DMS153 (cell line): ENCODE measurements at places on chromosomes 5 and 9.
A peak's percentile ranks its signal among the peaks of the same experiment; 100 is the strongest.

DNA sequence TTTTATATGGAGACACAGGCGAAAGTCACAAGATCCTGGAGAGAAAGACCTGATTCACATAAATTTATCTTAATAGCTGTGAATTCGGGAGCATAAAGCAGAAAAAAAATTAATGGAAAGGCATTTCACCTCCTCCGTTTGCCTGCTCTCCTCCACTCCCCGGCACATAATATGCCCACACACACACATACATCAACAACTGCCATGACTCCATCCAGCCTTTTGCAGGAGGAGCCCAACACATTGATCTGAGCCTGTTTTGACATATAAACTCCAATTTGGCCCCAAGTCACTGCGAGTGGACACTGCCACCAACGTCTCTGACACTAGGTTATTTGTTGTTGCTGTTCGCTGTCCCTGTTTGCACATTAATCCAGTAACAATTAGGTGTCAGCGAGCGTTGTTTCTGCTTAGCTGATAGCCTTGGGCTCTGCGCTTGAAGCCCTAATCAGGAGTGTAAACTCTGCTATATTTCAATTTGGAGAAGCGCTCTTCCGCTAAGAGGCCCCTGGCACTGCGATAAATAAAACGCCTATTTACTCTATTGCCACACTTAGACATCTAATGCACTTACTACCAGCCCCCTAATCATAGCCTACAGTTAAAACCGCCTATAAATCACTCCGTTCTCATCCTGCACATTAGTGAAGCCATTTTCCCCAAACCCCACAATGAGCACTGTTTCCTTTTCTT lies 195.8 kb upstream of the TBCA start:
- DNase-seq: peak; percentile 73

DNA sequence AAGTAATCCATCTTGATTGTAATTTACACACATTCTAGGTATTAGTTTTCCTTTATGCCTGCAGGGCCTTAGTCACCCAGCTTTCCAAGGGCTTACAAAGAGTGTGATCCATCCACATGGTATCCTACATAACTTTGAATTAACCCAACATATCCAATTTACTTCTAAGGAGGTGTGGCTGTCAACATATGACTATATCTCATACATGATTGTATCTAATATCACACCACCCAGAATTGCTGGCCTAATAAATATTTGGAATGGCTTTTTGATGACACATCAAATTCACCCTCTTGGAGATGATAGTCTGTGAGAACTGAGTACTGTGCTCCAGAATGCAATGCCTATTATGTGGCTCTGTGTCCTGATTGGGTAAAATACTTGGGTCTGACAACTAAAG lies 363.3 kb upstream of the GRIN3A start:
- no peak for DNase-seq

GRCh38 chr5:165928971-165929370 lies 2362.5 kb upstream of the WWC1 start:
- DNase-seq: no peak

GRCh38 chr5:36691226-36691625 lies 84.8 kb downstream of the SLC1A3 start:
- no peak for DNase-seq

DNA sequence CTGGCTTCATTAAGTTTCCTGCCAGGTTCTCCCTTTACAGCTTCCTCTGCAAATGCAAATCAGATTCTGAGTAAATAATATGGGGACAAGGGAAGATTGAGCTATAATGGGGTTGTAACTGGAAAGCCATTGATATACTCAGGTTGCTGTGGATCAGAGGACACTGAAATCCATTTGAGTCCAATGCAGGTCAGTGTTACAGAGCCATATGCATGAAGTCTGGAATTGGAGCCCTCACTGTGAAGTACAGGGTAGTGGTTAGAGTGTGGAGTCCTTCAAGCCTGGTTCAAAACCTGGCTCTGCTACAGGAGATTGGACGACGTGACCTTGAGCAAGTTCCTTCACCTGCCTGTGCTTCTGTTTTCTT lies 48.7 kb downstream of the TIMD4 start:
- DNase-seq: no peak

DNA sequence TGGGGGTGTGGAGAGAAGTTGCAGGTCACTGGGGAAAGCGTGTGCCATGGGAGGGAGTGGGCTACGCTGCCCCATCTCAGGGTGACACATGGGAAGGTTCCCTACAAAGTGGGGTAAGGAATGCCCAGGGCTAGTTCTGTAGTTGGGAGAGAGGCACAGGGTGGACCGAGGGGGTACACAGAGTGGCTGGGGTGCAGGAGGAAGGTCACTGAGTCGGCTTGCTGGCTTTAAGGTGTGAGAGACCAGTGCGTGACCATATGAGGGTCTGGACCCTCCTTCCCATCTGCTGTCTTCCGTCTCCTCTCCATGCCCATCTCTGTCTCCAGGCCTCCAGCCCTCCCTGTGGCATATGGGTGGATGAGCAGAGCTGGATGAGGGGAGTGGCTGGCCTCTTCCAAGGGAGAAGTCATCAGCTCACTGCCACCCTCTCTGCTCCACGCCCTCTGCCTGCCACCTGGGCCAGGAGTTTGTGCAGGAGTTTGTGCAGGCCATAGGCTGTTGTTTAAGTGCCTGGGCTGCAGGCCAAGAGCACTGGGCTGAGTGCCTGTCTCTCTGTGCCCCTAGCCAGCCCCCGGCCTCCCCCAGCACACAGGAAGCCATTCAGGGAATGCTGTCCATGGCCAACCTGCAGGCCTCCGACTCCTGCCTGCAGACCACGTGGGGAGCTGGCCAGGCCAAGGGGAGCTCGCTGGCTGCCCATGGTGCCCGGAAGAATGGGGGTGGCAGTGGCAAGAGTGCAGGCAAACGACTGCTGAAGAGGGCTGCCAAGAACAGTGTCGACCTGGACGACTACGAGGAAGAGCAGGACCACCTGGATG lies 96.8 kb downstream of the PHF2 start:
- DNase-seq: peak; percentile 31

DNA sequence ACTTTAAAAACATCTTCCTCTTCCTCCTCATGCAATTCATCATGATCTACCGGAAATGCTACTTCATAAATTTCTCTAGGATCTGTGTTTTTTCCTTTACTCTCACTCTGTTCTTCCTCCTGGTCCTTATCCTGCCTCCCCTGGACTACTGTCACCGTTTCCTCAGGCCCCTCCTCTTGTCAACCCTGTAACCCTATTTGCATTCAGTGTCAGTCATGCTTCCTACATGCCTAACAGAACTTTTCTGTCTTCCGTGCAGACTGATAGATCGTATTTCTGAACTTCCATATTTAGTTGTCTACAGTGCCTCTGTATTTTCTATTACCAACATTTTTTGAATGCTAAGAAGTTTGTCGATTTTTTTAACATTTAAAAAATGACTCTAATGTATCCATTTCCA lies 27.3 kb downstream of the HTR4 start:
- no peak for DNase-seq

- DNase-seq: no peak
These were observed 17.9 kb downstream of the FER start for GRCh38 chr5:108765647-108766046.

DNA sequence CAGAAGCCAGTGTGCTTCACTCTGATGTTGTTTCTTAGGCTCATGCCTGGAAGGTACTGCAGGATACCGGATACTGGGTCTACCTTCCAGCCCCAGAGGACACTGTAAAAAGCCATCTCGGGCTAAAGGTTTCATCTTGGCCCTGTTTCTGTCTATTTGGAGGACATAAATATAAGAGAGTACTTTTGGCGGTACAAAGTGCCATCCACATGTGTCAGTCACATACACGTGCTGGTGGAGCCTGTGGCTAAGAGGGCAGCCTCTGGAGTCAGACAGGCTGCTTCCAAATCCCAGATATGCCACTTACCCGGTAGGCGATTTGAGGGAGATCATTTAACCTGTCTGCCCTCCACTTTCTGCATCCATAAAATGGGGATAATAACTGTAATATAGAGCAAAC lies 160.4 kb downstream of the NR3C1 start:
- no peak for DNase-seq

- DNase-seq: no peak
These were observed 12.5 kb upstream of the FAM120AOS start for GRCh38 chr9:93465855-93466254.

GRCh38 chr9:121038804-121039203 lies 11.3 kb downstream of the C5 start:
- DNase-seq: no peak

GRCh38 chr5:9069650-9070049 lies 476.2 kb downstream of the SEMA5A start:
- DNase-seq: no peak

DNA sequence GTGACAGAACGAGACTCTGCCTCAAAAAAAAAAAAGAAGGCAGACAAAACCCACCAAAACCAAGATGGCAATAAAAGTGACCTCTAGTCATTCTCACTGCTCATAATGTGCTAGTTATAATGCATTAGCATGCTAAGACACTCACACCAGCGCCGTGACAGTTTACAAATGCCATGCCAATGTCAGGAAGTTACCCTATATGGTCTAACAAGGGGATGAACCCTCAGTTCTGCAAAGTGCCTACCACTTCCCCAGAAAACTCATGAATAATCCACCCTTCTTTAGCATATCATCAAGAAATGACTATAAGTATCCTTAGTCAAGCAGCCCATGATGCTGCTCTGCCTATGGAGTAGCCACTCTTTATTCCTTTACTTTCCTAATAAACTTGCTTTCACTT lies 4.7 kb upstream of the BICD2 start:
- no peak for DNase-seq

DNA sequence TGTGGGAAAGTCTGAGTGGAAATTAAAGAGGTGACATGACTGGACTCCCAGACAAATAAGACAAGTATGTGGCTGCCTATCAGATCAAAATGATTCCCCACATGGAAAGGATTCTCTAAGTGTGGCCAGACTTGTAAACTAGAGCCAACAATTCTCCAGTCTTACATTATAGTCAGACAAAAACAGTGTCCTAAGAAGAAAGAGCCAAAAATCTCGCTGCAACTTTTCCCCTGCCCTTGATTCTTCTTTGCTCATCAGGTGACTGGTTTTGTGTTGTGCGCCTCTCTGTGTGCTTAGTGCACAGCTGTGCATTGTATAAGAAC lies 164.2 kb upstream of the TARS1 start:
- DNase-seq: no peak

DNA sequence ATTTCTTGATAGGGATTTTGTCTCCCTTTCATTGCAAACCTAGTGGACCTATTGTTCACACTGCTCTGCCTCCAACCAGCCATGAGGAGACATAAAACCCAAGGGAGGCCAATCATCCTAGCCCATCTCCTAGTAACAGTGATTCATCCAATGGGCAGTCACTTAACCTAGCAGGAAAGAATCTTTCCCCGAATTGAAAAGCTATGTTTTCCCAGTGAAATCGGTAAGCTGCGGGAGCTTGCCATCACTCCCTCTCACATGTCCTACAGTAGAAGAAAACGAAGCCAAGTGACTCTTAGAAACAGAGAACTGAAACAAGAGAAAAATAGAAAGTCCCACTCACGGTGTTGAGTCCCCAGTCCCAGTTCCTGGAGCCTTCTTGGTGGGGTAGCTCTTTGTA lies 123.3 kb downstream of the SUSD1 start:
- no peak for DNase-seq

DNA sequence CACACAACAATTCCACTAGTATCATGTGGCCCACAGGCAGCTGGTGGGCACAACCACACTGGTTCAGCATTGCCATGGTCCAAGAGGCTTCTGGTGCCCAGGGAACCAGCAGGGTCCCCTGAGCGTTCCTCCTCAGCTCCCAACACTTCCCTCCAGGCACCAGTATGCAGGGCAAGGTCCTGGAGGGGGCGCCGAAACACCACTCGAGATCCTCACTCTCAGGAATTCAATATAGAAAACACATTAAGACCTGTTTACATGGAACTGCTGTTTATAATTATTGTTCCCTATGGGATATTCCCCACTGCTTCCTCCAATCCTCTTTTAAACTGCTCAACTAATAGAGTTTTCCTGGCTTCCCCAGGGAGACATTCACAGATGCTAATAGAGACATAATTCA lies 91.9 kb upstream of the GABRP start:
- DNase-seq: no peak
